Retina (tissue), 1 donor: ENCODE measurements at places on chromosomes 3 and 15.
A peak's percentile ranks its signal among the peaks of the same experiment; 100 is the strongest.

GRCh38 chr15:60326824-60327654, 70.7 kb downstream of the ANXA2 start:
- peak; percentile 69 for DNase-seq

- no peak for DNase-seq
Observed at GRCh38 chr3:51243924-51244323, 141.2 kb upstream of the MANF start.

DNA sequence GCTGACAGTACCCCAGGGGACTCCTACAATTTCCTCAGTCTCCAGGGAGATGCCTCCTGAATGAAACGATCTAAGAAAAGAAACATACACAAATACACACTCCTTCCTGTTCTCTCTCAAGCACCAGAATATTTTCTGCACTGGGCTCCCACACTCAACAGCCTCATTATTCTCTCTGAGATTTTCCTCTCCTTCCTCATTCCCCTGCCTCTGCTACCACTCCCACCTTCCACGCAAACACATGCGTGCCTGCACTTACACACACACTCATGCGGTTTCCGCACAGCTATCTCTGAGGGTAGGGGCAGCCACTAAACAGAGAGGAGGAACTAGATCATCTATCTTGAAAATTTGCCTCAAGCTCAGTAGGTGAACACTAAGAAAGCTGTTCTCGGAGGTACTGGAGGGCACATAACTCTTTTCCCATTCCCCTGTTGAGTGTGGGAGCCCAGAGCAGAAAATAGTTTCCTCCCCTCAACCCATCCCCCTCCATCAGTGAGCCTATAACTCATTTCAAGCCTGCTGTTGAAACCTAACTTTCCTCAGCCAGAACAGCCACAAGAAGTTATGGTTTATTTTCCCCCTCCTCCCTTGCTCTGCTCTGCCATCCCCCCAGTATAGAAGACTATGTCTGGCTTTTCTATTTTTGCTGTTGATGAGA, 30.5 kb upstream of the TIPARP start:
- DNase-seq: peak; percentile 12

DNA sequence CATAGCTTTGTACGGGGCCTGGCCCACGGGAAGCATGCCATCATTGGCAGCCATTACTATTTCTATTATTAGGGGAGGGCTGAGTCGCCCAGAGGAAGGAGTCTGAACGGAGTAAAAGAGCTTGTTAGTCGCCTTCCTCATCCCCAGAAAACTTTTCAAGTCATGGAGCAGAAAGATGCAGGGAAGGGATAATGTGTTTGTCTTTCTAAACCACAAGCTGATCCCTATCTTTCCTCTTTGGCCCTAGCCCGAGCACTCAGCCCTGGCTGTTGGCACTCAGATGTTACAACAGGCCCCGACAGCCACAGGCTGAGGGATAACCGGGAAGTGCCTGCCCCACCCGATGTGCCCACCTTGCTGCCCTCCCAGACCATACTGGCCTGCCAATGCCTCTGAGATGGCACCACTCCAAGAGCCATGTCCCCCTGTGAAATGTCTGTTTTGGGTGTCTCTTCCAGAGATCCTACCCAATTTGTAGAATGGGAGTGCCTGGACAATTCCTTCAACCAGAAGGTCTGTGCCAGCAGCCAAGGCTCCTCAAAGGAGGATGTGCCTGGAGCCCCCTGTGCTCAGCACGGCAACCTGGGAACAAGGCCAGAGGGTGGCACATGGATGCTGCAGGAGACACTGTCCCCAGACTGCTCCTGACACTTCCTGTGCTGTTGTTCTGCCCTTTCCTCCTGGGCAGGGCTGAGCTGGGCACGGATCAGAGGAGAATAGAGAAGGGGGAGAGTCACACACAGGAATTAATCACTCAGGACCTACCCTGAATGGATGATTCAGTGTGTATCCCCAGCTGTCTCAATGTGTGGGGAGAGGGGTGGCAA, 10.8 kb downstream of the PAK6 start:
- no peak for DNase-seq

DNA sequence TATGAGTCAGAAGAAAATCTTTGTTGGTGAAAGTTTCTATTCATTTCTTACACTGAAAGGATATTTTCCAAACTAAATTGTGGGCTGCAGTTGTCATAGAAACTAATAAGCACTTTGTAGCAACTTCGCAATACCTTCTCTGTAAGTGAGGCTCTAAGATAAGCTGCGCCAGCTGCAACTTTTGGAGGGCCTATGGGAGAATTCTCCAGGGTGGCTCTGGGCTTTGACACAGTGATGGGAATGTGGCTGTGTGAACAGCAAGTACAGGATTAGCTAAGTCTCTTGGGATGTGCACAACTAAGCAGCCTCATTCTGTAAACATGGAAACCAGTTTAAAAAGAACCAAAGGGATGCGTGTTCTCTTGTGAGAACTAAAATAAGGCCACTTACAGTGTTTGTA, 124.6 kb upstream of the SGO1 start:
- DNase-seq: no peak

DNA sequence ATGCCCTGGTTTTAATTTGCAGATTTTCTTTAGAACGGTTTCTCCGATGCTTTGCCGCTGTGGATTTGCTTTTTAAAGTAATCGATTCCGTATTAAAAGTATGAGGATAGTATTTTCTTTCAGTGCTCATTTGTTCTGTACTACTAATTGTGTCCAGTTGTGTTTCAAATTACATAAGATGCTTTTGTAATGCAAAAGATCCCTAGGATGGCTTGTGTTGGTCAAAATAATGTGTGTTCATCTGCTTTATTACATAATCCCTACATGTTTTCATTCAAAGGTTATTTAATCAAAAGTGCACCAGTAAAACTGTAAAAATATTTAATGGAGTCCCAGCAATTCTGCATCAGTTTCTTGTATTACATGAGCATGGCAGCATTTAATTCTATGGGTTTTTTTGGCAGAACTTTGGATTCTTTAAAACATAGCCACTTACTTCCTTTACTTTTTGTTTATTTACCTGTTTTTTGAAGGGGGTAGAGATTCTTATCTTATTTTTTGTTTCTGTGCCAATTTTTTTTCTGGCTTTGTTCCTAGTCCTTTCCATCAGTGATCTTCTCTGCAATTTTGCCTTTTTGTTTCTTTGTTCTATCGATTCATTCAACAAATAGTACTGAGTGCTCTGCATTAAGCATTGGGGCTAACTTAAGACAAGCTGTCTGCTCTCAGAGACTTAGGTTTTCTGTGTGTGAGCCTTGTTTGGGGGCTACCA, 352.8 kb downstream of the LRTM1 start:
- no peak for DNase-seq

DNA sequence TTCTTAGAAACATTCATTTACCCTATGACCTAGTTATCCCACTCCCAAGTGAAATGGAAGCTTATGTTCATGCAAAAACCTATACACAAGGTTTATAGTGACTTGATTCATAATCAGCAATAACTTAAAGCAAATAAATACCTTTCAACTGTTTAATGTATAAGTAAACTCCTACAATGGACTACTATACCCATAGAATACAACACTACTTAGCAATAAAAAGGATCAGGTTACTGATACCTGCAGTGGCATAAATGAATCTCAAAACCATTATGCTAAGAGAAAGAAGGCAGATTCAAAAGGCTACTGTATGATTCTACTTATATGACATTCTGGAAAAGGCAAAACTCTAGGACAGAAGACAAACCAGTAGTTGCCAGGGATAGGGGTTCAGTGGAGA, 8.3 kb upstream of the POLR2M start:
- DNase-seq: no peak

DNA sequence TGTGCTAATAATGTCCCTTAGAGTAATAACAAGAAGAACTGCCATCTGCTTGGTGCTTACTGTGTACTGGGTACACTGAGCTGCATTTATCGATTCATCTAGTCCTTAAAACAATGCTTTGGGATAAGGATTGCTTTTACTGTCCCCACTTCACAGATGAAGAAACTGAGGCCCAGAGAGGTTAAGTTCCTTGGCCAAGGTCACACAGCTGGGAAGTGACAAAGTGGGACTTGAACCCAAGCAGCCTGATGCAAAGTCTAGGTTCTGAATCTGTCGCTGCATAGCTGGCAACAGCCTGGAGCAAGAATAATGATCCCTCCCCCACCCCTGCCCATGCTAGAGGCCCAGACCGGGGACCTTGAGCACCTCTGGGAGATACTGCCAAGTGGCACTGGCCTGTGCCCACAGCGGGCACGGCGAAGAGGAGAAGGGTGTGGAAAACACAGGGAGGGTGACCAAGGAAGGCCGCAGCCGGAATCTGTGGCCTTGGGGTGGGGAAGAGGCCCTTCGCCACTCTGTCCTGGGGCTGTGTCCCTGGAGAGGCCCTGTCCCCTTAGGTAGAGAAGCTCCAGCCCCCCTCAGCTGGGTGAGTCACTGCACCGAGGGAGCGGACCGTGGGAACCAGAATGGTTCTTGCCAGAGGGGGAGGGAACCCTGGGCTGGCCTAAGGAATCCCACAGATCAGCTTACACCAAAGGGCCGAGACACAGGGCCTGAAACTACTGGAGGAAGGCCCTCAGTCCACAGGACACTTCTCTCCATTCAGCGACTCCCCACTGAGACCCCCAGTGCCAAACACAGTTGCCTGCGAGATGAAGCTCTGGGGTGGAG, 3.5 kb downstream of the PLXND1 start:
- no peak for DNase-seq

GRCh38 chr15:68682330-68682729, 103.5 kb downstream of the CORO2B start:
- peak; percentile 61 for DNase-seq

DNA sequence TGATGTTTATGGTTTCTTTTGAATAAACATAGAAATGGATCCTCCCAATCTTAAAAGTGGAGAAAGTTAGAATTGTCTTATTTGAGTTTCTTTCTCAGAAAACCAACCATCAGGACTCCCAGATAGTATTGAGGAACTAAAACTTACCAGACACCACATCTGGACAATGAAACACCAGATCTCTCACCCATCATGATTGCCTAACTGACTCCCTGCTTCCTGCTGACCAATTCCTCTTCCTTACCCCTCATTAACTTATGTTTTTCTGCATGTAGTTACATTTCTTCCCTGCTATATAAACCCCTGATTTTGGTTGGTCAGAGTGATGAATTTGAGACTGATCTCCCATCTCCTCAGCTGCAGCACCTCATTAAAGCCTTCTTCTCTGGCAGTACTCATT, 242.0 kb upstream of the SETMAR start:
- no peak for DNase-seq

DNA sequence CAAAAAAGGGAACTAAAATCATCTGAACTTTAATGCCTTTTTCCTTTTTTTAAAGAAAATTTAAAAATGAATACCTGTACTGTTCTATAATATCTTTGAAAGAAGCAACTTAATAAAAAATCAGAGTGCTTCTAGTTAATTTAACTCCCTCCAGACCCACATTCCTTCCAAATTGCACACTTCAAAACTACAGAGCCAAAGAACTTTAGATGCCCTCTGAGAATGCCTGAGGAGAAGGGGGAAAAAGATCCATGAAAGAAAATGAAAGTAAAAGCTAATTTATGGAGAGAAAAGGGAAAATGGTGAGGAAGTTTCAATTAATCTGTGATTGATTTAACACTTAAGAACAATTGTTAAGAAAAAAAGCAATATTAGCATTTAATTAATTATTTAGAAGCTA, 1141.6 kb downstream of the IGSF11 start:
- DNase-seq: no peak
